ENCODE measurements at places on chromosomes 7 and 10.

- DNase-seq, result no peak
Measured at GRCh38 chr7:134945691-134946090, 40.6 kb upstream of the AGBL3 start.

DNA sequence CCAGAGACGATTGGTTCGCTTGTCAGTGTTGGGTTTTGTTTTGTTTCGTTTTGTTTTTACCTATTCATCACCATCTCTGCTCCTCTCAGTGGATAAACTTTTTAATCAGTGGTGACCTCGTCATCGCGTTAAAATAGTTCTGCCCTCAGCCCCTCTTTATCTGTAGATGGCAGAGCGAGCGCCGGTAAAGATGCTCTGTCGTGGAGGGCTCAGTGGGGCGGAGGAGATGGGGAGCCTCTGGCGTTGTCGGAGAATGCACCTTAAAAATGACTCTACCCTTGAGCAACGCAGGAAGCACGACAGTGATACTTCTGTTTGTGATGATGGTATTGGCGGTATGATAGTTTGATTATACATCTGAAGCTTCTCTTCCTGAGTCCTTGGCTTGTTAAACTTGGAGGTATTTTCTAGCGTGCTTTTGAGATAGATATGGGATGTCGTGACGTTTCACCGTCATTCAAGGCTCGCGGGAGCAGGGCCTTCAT is 554 bp downstream of the CSGALNACT2 start:
- DNase-seq, result peak; percentile 16

DNA sequence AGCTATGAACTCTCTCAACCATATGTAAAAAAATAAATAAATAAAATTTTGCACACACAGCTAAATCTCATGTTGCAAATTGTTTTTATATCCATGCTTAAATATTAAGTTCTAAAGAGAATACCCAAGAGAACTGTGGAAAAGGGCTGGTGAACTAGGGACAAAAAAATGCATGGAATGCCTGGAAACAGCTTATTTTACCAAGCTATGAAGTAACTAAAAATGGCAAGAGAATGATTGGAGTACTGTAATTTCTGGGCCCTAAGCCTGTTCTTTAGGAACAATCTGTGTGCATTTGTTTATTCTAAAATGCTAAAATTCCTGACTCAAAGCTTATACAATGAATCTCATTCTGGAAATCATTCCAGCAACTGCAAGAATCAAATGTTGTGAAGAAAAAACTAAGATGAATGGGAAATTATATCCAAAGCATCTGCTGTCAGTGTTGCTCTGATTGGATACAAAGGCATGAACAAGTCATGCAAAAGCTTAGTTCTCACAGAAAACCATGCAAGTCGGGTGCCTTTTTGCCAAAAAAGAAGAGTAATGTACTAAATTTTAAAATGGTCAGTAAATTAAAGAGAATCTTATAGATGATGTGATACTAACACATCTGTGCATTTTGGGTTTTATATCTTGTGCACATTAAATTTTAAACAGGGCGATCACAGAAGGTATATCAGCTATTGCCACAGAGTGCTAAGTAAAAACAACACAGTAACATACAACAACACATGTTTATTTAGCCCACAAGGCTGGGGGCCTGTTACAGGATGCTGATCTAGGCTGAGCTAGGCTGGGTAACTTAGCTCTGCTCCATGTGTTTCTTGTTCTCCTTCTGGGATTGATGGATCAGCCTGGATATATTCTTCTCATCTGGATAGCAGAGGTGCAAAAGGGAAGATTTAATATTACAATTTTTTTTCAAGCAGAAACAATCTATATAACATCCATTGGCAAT is 453.5 kb upstream of the SEMA3A start:
- DNase-seq, result no peak

GRCh38 chr10:16777473-16778370 is 39.5 kb downstream of the RSU1 start:
- no peak for DNase-seq

DNA sequence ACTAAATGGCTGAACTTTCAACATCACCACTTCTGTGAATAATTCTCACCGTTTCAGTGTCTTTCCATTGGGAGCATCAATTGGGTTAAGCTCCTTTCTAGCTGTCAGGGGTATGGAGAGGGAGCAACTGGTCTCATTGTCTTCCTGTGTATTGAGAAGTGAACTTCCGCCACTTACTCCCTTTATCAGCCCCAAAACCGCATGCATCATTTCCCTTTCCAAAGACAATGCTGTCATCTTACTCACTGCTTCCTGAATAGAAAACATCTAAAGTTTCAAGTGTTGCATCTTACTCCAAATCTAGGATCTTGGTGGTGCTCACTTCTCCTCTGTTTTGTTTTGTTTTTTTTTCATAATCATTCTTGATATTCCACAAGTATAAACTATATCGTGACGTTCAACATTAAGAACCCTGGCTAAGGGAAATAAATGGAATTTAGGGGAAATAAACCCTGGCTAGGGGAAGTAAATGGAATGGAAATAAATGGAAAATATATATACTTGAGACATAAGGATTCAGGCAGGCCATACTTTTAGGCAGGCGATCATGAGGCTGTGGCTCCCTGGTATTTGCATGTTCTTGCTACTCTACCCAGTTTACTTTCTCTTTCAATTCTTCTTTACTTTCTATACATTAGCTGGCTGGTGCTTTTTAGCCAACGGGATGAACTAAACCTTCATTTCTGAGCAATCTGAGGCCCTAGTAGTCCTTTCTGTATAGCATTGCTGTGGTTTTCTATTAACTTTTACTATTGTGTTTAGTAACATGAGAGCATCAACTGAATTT is 371.9 kb downstream of the BMPER start:
- DNase-seq, result no peak

GRCh38 chr10:98030093-98030821 is at the start of gene CRTAC1:
Gene CRTAC1, minus strand, starts transcription at chr10:98030621. Its CDS starts 149 bp downstream, at chr10:98030472.
- DNase-seq, result no peak

DNA sequence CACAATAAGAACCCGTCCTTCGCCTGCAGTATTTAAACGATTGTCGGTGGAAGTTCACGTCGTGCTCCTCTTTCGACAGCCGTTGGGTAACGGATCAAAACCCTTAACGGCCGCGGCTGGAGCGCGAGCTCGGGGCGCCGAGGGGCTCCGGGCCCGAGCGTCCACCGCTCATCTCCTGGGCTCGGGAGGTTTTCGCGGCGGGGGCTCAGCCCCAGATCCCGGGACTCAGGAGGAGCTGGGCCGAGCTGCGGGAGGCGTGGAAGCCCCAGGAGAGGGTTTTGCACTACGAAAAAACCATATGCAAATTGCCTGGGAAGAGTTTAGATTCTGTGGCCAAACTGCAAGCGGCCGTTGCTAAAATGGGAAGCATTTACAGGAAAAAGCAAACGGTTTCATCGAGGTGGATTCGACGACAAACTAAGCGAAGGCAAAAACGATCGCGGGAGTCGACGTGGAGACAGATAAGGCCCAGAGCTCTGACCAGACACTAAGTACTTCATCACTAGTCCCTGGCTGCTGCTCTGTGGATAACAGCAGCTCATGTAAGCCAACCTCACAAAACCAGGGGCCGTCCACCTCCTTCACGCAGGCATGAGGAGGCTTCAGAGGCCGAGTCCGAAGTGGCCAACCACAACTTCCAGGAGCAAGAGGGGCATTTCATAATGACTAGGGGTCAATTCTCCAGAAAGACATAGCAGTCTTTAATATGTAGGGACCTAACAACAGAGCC is 129.7 kb downstream of the MARCHF5 start:
- DNase-seq, result no peak

GRCh38 chr7:101166648-101166908 is 1.2 kb upstream of the VGF start:
- no peak for DNase-seq

GRCh38 chr10:35614312-35614711 is 9.2 kb downstream of the GJD4 start:
- DNase-seq, result no peak

DNA sequence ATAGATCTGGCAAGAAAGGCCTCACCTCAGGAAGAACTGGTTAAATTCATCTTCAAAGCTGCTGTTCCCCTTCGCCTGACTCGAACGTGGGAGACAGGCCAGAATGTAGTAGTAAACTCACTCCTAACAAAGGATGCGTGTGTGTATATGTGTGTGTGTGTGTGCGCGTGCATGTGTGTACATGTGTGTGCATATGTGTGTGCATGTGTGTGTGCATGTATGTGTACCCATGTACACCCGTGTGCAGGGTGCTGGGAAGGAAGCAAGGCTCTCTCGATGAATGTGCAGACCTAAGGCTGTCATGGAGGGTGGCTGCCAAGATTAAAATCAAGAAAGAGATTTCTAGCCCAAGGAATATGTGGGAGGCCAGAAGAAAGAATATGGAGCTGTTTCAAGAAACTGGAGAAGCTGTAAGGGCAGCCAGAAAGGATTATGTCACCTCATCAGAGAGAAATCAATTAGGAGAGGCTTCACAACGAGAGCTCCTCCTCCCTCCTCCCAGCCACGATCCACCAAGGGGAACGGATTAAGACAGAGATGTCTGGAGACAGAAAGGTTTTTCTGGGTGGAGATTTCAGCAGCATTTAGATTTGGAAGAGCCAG is 34.0 kb upstream of the LBX1 start:
- no peak for DNase-seq

DNA sequence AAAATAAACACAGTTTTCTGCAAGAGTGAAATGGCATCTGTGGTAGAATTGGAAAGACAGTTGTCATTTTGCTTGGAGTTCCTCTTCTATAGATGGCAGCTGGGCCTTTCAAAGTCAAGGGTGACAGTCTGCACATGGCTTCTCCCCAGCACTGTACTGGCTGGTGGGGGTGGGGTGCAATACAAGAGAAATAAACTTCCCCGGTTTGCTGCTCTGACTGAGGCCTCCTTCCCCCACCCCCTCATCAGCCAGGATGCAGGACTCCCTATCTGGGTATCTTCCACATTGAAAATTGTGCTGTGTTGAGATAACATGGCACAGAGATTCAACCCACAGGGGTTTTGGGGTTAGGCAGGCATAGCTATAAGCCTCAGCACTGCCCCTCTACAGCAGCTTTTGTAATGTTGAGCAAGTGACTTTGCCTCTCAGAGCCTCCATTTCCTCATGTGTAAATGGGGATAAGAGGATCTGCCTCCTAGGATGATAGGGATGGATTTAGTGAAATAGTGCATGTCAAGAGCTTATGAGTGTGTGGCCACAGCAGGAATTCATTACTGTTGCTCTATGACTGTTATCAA is 85.8 kb upstream of the WDR11 start:
- no peak for DNase-seq

DNA sequence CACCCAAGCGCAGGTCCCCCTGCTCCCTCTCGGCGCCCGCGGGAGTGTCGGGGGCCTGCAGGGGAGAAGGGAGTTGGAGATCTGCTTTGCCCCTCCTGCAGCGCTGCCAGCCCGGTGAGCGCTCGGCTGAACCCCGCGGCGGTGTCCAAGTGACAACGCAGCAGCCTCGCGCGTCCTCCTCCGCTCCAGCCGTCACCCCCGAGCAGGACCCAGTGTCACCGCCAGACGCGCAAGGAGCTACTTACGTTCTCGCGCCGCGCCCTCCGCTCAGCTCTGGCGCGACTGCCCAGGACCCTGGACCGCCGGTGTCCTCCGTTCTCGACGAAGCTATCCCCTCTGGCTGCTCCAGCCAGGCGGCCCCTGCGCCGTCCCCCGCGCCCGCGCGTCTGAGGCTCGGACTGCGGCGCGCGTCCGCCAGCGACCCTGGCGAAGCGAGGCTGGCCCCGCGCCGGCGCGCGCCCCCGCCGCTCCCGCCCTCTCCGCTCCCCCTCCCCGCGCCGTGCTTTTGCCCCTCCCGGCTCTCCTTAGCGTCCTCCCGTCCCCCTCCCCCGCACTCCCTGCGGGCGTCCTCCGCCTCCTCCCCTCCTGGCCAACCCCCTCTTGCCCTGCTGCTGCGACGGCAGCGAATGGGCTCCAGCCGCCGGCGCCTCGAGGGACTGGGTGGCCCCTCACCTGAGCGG is at the start of gene NRCAM:
TSS of gene NRCAM (minus strand) at position 439 of the 680 bp plus-strand sequence. CDS start 216,372 bp downstream, outside the sequence.
- no peak for DNase-seq

DNA sequence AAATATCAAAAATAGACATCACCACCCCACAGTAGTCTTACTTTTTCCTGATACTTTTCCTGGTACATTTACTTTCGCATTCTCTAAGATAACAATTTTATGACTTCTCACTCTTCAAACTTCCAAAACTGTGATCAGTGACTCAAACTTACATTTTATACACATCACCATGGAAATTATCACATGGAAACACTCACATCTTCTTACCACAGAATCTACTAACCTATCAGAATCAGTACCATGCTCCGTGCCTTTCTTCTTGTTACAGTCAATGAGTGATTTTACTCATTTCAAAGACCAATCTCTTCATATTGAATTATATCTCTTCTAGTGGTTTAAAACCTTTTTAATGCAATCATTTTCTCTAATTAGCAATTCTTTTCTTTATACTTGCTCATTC is 120.3 kb downstream of the PTEN start:
- no peak for DNase-seq

- DNase-seq, result no peak
Measured at GRCh38 chr10:60905580-60905979, 38.4 kb downstream of the RHOBTB1 start.

GRCh38 chr7:82675396-82675795 is 231.8 kb upstream of the CACNA2D1 start:
- no peak for DNase-seq

GRCh38 chr7:130982160-130982638 is 248.2 kb upstream of the KLF14 start:
- DNase-seq, result no peak

GRCh38 chr10:110455446-110455845 is 42.3 kb upstream of the DUSP5 start:
- DNase-seq, result no peak

GRCh38 chr7:126937171-126937570 is 315.6 kb downstream of the GRM8 start:
- no peak for DNase-seq

DNA sequence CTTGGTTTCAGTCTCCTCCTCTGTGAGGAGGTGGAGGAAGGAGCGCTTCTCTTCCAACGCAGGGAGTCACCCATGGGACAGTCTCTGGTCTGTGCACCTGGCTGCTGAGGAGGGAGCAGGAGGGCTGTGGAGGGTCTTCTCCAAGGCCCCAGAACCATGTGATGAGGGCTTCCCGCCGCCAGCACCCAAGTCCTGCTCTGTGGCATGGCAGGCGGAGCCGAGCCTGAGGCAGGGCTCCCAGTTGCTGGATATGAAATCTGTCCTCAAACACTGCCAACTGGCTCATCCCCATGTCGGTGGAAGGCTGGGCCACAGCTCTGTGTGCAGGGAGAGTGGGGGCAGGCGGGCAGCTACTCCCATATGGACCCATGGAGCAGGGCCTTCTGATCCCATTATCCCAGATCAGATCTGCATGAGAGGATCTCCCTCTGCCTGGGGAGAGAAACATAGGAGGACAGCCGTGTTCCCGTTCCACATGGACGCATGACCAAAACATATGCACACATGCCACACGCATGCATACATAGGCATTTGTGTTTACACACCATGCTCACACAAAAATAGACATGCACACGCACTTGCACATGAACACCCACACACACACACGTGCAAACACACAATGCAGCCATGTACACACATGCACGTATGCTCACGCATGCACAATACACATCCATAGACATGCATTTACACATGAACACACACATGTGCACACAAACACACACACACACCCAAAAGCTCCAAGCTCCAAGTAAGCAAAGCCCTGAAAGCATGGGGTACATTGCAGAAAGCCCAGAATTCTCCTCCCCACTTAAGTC is 38.8 kb upstream of the EN2 start:
- DNase-seq, result no peak

All from stimulated activated CD8-positive, alpha-beta memory T cell treated with anti-CD3 and anti-CD28 coated beads, Interleukin-4, amount 100 ng/mL, for 4 hours (primary cell).